Left lung (tissue), 14 donors: ENCODE measurements at places on chromosomes 12 and 14. TPM values are rescaled to one million over a fixed set of nuclear protein-coding genes. Genes with fewer than 3 reads are reported as not detected.
A peak's percentile ranks its signal among the peaks of the same experiment; 100 is the strongest.

TCL1B gene
- total RNA-seq: not detected

DNA sequence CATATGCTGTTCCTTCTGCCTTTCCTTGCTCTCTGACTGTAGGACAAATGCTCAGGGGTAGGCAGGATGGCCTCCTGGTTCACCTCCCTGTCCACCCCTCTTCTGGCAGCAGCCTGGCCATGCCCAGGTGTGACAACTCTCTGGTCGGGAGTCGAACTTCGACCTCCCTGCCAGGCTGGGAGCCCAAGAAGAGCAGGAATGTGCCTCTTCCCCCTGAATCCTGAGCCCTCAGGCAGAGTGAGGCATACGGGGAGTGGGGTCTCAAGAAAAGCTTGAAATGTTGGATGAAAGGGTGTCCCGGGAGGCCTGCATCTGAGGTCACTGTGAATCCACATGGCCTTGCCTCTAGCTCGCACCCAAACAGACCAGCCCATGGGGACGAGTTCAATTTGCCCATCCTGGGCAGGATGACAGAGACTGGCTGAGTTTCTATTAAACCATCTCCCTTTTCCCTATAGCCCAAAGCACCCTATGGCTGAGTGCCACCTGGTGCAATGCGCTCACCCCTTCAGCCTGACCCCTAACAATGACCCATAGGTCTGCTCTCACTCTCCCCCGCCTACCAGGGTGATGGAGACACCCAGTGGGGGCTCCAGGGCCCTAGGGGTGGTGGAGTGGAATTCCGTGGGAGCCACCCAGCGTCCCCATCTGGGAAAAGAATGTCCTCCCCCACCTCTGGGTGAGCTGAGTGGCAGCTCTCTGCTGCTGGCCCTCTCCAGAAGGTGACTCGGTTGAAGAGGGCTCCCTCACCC is 52.9 kb upstream of the DIO3 start:
- DNase-seq: no peak

GRCh38 chr14:38339696-38340095 is 83.8 kb upstream of the CLEC14A start:
- DNase-seq: no peak

DNA sequence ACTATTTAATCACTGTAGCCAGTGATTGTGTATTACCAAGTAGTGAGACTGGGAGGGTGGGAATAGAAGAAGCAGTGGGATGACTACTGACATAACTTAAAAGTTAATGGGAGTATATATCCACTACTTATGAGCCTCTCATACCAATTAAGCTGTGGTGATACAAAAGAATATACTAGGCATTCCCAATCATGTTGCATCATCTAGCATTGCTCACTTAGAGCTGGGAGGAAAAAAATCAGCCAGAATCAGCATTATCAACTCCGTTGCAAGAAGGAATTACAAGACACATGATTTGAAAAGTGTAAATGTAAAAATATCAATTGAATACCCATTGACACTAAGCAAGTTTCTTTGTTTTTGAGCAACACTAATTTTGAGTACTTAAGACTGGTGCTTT is 745 bp upstream of the PPP1R36 start:
- DNase-seq: no peak

GRCh38 chr12:10851243-10851858 is 2.1 kb upstream of the PRR4 start:
- no peak for DNase-seq

DNA sequence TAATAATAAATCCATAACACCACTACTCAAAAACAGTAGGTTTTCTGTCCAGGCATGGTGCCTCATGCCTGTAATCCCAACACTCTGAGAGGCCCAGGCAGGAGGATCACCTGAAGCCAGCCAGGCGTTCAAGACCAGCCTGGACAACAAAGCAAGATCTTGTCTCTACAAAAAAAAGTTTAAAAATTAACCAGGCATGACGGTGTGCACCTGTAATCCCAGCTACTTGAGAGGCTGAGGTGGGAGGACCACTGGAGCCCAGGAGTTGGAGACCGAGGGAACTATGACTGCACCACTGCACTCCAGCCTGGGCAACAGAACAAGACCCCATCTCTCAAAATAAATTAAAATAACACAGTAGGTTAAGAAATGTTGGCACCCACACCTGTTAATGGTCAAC is 44.5 kb upstream of the AP4S1 start:
- DNase-seq: no peak

DNA sequence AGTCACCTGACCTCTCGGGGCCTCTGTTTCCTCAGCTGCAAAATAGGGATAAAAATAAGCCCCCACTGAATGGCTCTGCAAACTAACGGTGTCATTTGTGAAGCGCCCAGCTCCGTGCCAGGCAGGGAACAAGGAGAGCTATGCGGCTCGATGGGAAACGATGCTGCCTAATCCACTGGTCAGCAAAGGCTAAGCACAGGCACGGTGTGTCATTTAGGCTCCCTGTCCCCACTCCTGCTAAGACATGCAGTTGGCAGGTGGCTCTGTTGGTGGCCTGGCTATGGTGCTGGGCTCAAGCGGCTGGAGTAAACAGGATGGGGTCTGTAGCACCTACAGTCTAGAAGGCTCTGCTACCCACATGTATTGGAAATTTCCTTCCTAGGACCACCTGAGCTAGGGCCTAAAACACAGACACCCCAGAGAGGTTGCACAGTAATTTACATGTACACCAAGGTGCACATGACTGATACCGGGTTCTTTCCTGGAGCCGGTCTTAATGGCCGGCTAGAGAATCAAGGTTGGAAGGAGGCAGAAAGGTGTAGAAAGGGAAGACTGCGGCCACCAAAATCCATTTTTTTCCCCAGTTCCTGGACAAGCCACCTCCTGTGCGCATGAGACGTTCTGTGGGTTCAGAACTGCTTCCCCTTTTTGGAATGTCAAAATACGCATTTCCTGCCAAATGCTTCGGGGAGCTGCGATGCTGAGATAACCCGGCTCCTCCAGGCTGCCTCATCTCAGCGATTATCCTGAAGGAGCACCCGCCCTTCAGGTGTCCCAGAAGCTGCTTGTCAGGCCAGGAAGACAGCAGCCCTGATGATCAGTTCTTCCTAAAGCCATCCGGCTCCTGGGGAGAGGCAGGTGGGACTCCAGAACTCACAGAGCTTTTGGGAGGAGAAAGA is 1.0 kb downstream of the CACNA2D4 start:
- no peak for DNase-seq

ACOT6 gene
- not detected for total RNA-seq

- no peak for DNase-seq
These were observed 24.2 kb upstream of the HIF1A start for GRCh38 chr14:61671082-61671481.

MGAT2 gene
- total RNA-seq: 47.2 TPM

ADGRD1 gene
- 70.2 TPM for total RNA-seq

DEPDC4 gene
- total RNA-seq: 1.7 TPM

GRCh38 chr14:98366429-98366828 is 905.6 kb downstream of the BCL11B start:
- DNase-seq: no peak

DNA sequence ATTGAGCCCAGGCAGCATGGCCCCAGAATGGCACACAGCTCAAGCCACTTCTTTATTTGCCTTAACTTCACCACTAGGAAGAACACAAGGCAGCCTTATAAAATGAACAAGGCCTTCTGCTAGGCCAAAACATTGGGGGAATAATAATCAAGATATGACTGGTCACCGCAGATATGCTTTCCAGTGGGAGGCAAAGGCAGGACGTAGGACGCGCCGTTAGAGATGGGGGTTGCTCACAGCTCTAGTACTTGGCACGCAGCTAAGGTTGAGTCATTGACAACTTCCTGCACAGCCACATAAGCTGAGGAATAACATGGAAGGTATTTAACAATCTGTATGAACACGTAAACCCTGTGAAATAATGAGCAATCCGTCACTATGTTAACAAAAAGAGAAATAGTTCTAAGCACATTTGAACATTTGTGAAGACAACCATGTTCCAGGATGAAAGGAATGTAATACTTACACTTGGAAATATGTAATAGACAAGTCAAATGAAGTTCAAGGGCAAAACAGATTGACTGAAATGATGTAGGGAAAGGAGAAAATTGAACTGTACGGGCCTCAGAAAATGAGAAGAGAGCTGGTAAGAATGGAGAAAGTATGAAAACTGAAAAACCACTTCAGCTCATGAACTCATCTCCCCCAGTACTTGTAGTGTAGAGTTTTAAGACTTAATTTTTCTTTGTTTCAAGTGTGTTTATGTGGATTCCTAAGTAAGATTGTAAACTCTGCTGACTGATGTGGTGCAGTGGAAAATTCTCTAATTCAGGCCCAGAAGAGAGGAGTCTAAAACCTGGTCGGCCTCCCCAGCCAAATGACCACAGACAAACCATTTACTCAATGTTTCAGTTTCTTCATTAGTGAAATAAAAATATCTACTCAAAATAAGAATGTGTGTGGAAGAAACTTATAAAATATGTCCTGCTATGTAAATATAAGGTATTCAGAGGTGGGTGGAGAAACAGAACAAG is 59.3 kb upstream of the CCDC91 start:
- DNase-seq: peak; percentile 3

RPL6 gene
- 1,106 TPM for total RNA-seq
